ENCODE measurements at places on chromosomes 12 and 14.

DNA sequence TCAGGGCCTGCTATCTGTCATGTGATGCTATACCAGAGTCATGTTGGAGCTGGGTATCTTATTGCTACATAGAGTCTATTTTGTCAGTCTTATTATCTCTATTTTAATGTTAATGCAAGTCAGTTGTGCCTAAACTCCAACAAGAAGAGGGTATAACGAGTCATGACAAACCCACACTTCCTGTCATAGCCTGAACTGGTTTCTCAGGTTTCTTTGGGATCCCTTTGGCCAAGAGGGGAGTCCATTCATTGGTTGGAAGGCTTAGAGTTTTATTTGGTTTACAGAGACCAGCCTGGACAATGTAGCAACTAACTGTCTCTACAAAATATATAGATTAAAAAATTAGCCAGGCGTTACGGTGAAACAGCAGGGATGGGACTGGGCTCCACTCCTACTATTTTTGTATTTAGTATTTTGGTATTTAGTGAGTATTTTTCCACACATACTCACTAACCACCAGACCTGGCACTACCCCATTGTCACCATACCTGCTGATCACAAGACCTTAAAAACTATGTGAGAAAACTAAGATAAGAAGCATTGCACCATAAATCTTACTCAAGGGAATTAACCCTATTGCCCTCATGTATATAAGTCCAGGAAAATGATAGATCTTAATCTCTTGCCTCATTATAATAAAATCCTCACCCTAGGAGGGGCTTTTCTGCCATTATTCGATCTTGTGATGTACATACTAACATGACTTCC, 387.5 kb downstream of the IPO8 start:
- DNase-seq: no peak

GRCh38 chr12:21583587-21583986, 21.1 kb downstream of the GYS2 start:
- DNase-seq: no peak

- DNase-seq: no peak
These were observed 46.9 kb downstream of the KLHL28 start for GRCh38 chr14:44914849-44915248.

DNA sequence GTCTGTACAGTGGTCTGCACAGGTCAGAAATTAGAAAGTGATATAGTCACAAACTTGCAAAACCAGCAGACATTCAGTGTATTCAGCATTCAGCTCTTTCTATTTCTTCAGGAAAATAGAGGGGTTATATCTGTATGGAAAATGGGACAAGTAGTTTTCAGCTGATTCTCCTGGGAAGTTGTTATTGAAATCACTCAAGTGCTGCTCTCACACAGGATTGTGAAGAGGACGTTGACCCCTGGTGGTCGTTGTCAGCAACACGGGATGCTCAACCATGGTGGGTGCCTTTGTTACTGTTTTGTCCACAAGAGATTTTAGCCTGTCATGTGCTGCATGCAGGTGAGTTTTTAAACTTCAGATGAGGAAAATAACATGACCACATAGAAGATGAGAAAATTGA, 981.8 kb downstream of the TMEM121 start:
- no peak for DNase-seq

- no peak for DNase-seq
These were observed 22.7 kb upstream of the MEG3 start for GRCh38 chr14:100803226-100803625.

GRCh38 chr12:130083002-130083401, 79.3 kb upstream of the FZD10 start:
- no peak for DNase-seq

GRCh38 chr12:45774508-45775162, 45.1 kb downstream of the ARID2 start:
- DNase-seq: no peak

DNA sequence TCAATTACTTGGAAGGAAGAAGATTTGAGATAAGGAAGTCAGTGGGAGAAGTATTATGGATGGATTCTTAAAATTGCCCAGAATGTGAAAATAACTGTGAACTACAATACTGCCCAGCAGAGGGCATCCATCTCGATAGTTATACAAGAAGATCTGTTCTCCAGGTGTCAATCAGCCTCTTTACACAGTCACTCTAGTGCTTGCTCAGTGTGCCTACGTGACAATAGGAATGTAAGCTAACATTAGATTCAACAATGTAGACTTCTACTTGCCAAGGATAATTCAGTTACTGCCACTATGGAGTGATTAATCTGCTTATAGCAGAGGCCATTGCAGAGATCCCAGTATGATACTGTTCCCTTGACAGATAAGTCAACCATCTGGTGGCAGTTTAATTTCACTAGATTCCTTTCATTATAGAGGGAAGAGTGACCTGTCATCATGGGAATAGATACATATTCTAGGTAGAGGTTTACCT, 10.6 kb upstream of the MAP4K5 start:
- no peak for DNase-seq

DNA sequence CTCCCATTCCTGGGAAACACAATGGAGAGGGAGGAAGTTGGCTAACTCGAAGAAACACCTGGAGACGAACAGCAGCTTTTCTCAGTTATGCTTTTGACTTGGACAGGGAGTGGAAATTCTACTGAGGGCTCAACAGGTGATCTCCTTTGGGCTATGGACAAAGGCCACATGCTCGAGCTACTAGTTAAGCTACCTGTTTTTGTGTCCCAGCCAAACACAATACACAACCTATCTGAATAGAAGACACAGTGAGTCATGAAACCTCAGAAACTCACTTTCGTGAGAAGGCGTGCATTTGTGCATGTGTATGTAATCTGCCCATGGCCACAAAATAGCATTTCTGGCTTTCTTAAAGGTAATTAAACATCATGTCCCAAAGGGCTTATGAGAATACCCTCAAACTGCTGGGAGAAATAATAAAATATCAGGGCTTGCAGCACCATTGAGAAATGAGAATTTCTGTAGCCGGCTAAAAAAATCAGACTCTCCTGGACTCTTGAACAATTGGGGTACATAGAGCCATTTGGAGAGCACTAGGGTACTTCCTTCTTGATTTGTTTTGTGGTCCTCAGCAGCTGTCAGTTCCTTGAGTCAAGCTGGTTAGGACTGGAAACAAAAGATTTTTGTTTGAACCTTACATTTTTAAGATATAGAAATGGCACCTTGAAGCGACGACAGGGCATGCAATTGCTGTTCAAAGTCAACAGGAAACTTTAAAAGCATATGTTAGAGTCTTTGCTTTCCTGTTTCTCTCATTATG, 85.5 kb upstream of the PTHLH start:
- no peak for DNase-seq

GRCh38 chr12:89702503-89702902, 6.1 kb downstream of the ATP2B1 start:
- no peak for DNase-seq

GRCh38 chr14:53152887-53153701, at the start of gene DDHD1:
Gene DDHD1, minus strand, starts transcription at chr14:53153323. Its CDS starts 225 bp downstream, at chr14:53153098.
- DNase-seq: peak; percentile 84

All from activated gamma-delta T cell (primary cell).